ENCODE measurements at places on chromosomes 3 and 15. TPM values are rescaled to one million over a fixed set of nuclear protein-coding genes. Genes with fewer than 3 reads are reported as not detected.

CDHR4 gene
- polyA plus RNA-seq = 0.96 TPM

DNA sequence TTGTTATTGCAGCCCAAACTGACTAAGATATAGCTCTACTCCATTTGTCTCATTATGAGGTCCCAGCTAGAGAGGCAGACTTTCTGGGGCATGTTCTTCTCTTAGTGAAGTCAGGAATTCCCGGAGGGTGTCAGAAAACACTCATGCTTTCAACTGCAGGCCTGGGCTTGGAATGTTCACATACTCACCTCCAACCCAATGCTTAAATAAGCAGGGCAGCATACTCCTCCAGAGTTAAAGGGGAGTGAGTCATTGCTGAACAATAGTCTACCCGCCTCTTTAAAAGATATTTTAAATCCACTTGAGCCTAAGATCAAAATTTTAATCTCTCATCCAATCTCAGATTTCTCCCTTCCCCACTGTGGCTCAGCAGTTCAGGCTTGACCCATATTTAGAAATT is 167.8 kb upstream of the DPH6 start:
- DNase-seq = no peak
- H3K27ac ChIP-seq = no peak overlapping the region
- no peaks in the 10 kb centered on the region for H3K36me3 ChIP-seq
- no peaks in the 10 kb centered on the region for H3K27me3 ChIP-seq
- no peaks in the 10 kb centered on the region for H3K4me1 ChIP-seq

DNA sequence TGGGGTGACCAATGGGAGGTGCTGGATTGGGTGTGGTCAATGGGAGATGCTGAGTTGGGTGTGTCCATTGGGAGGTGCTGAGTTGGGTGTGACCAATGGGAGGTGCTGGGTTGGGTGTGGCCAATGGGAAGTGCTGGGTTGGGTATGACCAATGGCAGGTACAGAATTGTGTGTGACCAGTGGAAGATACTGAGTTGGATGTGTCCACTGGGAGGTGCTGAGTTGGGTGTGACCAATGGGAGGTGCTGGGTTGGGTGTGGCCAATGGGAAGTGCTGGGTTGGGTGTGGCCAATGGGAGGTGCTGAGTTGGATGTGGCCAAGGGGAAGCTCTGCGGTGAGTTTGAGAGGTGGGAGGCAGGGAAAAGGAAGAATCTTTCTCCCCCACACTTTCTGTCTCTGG is 250.0 kb upstream of the PROK2 start:
- no peaks in the 10 kb centered on the region for H3K27me3 ChIP-seq
- H3K27ac ChIP-seq = no peak overlapping the region
- no peaks in the 10 kb centered on the region for H3K36me3 ChIP-seq
- no peak overlapping the region for H3K4me3 ChIP-seq
- no peak for DNase-seq
- H3K4me1 ChIP-seq = peaks cover under 1% of the 10 kb centered on the region

ANKDD1A gene
- polyA plus RNA-seq = 4.1 TPM

CSPG5 gene
- 2.7 TPM for polyA plus RNA-seq

PLA1A gene
- not detected for polyA plus RNA-seq

DNA sequence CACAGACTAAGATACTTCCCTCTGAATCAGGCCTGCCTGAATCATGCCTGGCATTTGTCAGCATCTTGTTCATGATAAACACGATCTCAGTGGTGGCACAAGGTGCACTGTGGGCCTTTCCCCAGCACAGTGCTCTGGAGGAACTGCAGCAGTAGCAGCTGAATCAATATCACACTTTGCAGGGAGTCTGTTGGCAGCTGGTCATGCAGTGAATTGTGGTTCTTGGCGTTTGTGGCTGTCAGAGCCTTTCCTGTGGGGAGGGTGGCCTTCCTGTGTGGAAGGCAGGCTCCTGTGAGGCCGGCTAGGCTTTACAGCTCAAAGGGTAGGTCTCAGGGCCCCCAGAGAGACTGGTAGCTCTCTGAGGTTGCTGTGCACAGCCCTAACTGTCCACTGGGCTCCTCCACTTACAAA is 54.4 kb upstream of the TLE3 start:
- no peak overlapping the region for H3K27ac ChIP-seq
- H3K36me3 ChIP-seq = no peaks in the 10 kb centered on the region
- H3K4me3 ChIP-seq = no peak overlapping the region

DNA sequence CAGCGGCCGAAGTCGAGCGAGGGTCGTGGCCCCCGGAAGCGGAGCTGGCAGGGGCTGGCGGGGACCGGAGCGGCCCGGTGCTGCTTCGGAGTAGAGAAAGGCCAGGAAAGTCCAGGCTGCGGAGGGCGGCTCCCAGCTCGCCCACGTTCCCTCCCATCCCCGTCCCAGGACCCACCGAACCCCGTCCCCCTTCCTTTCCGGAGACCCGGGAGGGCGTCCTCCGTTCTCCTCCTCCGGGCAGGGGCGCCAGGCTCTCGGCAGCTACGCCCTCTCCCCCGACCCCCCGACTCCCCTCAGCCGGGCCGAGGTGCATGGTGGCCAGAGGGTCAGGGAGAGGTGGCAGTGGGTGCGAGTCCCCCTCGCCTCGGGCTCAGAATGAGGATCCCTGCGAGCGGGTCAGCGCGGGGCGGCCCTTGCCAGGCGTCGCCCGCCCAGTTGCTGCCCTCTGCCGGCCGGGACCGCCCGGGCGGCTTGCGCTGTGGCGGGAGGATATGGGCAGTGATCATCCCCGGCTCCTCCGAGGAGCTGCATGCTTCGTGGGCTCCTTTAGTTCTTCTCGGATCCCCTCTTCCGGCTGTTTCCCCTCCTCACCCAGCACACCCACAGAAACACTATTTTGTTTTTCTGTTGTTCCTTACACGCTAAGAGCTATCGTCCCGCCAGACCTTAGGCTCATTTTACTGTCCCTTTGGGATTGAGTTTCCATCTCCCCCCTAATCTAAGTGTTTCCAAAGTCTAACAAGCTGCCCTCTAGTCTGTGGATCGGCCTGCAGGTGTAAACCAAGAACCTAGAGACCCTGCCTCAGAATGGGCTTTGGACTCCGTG is 744 bp upstream of the ALDH1A2 start:
- H3K36me3 ChIP-seq = no peaks in the 10 kb centered on the region
- no peak overlapping the region for H3K27ac ChIP-seq
- no peaks in the 10 kb centered on the region for H3K4me1 ChIP-seq
- peak overlapping the region; percentile 15 for H3K4me3 ChIP-seq

DNA sequence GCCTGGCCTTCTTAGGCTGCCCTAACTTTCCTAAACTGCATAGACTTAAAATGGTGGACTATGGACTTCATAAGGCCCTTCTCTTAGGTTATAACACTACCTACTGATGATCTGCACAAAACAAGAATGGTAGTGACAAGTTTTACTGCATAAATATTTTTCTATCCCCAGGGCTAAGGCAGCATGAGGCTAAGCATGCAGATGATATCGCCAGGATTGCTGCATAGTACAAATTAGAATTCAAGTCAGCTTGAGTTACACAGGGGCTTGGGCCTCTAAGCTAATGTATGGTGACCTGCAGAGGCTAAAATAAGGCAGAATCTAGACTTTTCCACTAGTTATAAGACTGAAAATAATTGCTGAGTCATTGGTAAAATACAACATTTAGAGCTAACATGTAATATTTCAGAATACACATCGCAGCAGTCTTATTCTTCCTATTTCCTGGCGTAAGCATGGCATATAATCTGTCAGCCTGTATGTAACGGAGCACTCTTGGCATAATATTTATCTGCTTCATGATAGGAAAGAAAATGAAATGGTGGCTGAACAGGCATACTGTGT is 15.3 kb upstream of the RBMS3 start:
- no peak overlapping the region for H3K4me3 ChIP-seq
- no peaks in the 10 kb centered on the region for H3K4me1 ChIP-seq
- DNase-seq = no peak
- no peaks in the 10 kb centered on the region for H3K36me3 ChIP-seq
- H3K27me3 ChIP-seq = no peaks in the 10 kb centered on the region
- H3K27ac ChIP-seq = no peak overlapping the region

NANOGP8 gene
- 14.5 TPM for polyA plus RNA-seq

- H3K27ac ChIP-seq = no peak overlapping the region
- no peaks in the 10 kb centered on the region for H3K36me3 ChIP-seq
- H3K4me3 ChIP-seq = peak overlapping the region; percentile 44
Measured at GRCh38 chr3:138935863-138936740, 10.8 kb downstream of the FOXL2 start.

DNA sequence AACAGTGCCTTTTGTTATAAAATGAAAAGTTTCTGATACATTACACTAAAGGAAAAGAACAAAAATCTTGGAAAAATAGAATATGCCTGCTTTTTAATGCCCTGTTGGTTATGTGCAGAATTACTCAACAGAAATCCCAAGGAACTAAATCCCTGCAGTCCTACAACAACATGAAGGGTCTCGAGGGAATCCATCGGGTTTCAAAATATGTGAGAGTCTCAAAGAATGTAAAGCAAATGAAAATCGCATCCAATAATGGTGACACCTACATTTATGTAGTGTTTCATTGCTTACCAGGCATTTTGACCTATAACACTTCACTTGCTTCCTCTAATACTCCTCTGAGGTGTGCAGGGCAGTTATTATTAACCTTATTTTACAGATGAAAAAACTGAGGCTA is 411.3 kb downstream of the FOXP1 start:
- no peak overlapping the region for H3K27ac ChIP-seq
- DNase-seq = no peak

ZNF660 gene
- polyA plus RNA-seq = 2.0 TPM

- H3K4me1 ChIP-seq = peaks cover 32% of the 10 kb centered on the region
- peak; percentile 65 for DNase-seq
- H3K27me3 ChIP-seq = no peaks in the 10 kb centered on the region
- no peaks in the 10 kb centered on the region for H3K36me3 ChIP-seq
Measured at GRCh38 chr3:84965141-84965540, 6.4 kb downstream of the CADM2 start.

DNA sequence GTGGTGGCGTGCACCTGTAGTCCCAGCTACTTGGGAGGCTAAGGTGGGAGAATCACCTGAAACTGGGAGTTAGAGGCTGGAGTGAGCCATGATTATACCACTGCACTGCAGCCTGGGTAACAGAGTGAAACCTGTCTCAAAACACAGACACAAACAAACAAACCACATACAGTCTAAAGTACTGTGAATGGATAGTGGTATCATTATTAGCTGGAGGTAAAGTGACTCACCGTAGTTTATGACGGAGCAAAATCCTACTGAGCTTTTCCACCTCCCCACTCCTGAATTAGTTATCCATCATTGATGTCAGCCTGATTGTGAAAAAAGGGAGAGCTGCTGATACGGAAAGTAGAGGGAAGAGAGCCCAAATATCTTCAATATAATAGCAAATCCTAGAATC is 3.2 kb upstream of the CNOT10 start:
- H3K27me3 ChIP-seq = no peaks in the 10 kb centered on the region
- H3K27ac ChIP-seq = no peak overlapping the region
- H3K36me3 ChIP-seq = no peaks in the 10 kb centered on the region
- DNase-seq = no peak

DNA sequence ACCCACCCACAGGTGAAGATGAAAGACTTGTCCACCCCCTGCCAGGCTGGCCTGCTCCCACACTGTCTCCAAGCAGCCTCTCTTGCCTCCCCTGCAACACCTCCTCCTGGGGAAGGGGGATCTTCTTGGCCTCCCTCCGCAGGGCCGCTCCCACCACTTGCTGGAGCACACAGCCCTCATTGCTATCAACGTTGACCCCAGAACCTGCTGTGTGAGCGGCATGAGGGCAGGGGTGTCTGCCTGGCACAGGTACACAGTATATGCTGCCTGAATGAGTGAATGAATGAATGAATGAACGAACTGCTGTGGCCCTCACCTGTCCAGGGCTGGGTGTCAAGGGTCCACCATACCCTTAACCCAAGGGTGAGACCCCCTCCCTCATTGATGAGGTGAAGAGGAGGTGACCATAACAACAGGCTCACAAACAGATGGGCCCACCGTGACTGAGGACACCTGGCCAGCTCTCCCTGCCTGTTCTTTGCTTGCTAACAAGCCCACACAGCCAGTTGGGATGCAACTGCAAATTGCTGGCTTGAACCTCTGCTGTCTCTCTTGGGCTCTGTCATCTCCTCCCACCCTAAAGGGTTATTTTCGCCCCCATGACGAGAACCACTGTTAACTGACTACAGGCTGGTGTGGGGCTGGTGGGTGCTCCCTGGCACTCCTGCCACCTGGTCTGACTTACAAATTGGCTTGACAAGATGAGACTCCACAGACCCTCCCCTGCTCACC is 22.5 kb downstream of the SLC41A3 start:
- H3K36me3 ChIP-seq = no peaks in the 10 kb centered on the region
- H3K27ac ChIP-seq = no peak overlapping the region
- H3K27me3 ChIP-seq = no peaks in the 10 kb centered on the region
- no peak overlapping the region for H3K4me3 ChIP-seq
- peaks cover 3% of the 10 kb centered on the region for H3K4me1 ChIP-seq

ALDH1L1 gene
- 1.6 TPM for polyA plus RNA-seq

GRCh38 chr3:29576181-29576580 is 295.3 kb downstream of the RBMS3 start:
- no peaks in the 10 kb centered on the region for H3K4me1 ChIP-seq
- H3K4me3 ChIP-seq = no peak overlapping the region
- DNase-seq = no peak
- H3K27me3 ChIP-seq = no peaks in the 10 kb centered on the region
- H3K36me3 ChIP-seq = no peaks in the 10 kb centered on the region

GRCh38 chr3:37712918-37713817 is 148.5 kb upstream of the CTDSPL start:
- H3K27me3 ChIP-seq = no peaks in the 10 kb centered on the region
- no peak overlapping the region for H3K27ac ChIP-seq
- no peak overlapping the region for H3K4me3 ChIP-seq
- DNase-seq = no peak
- peaks cover 2% of the 10 kb centered on the region for H3K4me1 ChIP-seq
- no peaks in the 10 kb centered on the region for H3K36me3 ChIP-seq

DNA sequence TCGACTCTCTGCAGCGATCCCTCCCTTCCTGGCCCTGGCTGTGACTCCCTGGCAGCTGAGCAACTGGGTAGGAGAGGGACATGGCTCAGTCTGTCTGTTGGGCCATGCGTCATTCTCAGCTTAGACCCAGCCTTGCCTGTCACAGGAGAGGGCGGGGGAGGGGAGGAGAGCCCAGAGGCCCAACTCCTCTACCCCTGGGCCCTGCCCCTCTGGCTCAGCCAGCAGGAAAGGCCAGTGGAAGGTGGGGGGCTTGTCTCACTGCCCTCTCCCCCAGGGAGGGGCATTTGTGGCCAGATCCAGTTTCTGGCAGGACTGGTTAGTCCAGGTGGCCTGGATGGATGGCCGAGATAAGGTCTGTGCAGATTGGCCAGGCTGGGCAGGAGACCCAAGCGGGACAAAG is 31.6 kb downstream of the DNAJB8 start:
- peaks cover 23% of the 10 kb centered on the region for H3K4me1 ChIP-seq
- no peak overlapping the region for H3K27ac ChIP-seq
- H3K36me3 ChIP-seq = no peaks in the 10 kb centered on the region
- H3K27me3 ChIP-seq = peaks cover 42% of the 10 kb centered on the region

DNA sequence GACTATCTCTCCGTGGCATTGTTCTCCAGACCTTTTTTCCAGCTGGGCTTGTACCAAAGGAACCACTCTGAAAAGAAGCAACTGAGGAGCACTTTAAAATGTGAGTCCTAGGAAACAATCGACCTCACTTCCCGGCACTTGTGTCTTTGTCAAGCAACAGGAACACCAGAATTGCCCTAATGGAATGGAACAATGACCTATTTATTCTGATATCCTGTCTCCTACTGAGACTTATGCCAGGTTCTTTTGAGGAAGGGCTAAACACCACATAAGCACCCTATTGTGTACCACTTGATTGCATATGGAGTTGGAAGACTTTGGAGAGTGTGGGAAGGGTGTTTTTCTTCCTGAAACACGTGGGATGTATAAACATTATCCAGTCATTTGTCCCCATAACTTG is 56.8 kb upstream of the TGFBR2 start:
- H3K27ac ChIP-seq = no peak overlapping the region
- H3K4me1 ChIP-seq = no peaks in the 10 kb centered on the region
- no peak overlapping the region for H3K4me3 ChIP-seq
- no peaks in the 10 kb centered on the region for H3K36me3 ChIP-seq
- DNase-seq = no peak
